Kidney (tissue), 22 donors: ENCODE measurements at places on chromosomes 2 and 18. TPM values are rescaled to one million over a fixed set of nuclear protein-coding genes. Genes with fewer than 3 reads are reported as not detected.

DNA sequence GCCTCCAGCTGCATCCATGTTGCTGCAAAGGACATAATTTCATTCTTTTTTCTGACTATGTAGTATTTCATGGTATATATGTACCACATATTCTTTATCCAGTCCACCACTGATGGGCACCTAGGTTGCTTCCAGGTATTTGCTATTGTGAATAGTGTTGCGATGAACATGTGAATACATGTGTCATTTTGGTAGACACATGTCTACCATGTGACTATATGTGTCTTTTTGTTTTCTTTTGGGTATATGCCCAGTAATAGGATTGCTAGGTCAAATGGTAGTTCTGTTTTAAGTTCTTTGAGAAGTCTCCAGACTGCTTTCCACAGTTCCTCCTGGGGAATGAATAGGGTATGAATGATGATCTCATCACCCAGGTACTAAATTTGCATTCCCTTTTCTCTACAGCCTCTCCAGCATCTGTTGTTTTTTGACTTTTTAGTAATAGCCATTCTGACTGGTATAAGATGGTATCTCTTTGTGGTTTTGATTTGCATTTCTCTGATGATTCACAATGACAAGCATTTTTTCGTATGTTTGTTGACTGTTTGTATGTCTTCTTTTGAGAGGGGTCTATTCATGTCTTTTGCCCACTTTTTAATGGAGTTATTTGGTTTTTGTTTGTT, 35.6 kb upstream of the FEZ2 start:
- DNase-seq, result no peak

The LTBP1 gene
- polyA plus RNA-seq, result 9.3 TPM

DNA sequence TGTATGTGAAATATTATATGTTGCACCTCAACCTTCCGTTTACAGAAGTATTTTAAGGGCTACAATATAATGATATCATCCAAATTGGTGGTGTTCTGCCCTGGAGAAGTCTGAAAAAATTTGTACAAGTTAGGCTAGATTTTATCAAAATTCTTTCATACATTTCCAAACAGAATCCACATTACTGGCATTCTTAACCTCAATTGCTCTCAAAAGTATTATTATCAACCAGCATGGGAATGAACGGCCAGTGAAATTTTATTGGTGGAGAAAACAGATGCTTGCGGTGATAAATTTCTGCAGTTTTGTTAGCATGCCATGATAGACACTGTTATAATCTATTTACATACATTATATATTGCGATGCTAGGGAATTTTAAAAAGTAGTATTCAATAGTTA, 88.3 kb upstream of the TFPI start:
- DNase-seq, result no peak

DNA sequence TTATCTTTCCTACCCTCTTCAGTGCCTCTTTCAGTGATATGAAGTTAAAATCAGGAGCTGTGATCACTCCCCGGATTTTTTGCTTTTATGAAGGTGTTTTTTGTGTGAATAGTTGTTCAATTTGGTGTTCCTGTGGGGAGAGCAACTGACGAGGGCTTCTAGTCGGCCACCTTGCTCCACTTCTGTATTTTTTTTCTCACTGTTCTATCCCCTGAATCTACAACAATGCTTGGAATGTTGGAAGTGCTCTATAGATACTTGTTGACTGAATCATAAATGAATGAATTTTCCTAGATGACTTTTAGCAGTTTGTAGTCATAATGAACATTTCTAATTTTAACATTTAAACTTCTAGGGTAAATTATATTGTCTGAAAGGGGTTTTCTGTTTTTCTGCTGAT, 247.3 kb downstream of the ZNF385B start:
- no peak for DNase-seq

DNA sequence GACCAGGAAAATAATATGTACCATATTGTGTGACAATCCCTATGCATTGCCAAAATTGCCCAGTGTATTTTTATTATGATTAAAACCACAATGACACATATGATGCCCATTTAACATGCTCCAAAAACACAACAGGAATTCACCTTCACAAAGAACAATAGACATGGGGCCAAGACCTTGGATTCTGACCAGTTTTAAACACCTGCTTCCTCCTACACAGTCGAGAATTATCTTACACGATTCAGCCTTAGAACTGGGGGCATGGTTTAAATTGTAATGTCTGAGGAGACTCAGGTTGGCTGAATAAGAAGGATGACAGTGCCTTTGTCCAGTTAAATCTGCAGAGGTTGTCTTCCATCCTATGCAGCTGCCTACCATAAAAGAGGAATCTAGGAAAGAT, 212.7 kb downstream of the PLCL1 start:
- no peak for DNase-seq
